ENCODE measurements at places on chromosomes 3 and 15.

- no peak for DNase-seq
Measured at GRCh38 chr15:26157081-26157480, 294.0 kb upstream of the ATP10A start.

DNA sequence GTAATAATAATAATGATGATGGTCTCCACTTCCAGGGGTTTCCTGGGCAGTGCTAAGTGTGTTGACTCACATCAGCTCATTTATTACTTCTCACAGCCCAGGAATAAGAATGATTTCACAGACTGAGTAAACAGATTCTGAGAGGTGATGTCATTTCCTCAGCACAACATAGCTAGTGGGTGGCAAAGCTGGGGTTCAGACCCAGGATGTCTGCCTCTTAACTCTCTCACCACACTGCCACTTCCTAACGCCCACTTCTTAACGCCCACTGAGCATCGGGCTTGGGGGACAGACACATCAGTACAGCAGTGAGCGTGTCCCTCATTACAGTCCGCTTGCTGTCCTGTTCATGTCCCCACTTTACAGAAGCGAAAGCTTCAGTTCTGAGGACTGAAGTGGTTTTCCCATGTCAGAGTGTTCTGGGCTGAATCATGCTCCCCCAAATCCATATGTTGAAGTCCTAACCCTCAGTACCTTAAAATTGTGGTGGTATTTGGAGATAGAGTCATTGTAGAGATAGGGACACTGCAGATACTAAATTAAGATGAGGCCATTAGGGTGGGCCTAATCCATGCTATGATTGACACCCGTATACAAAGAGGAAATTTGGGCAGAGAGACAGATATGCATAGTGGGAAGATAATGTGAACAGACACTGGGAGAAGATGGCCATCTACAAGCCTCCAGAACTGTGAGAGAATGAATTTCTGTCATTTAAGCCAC is 68.0 kb downstream of the ATP2B2 start:
- no peak for DNase-seq

GRCh38 chr15:44596511-44597010 is 59.6 kb downstream of the EIF3J start:
- no peak for DNase-seq

DNA sequence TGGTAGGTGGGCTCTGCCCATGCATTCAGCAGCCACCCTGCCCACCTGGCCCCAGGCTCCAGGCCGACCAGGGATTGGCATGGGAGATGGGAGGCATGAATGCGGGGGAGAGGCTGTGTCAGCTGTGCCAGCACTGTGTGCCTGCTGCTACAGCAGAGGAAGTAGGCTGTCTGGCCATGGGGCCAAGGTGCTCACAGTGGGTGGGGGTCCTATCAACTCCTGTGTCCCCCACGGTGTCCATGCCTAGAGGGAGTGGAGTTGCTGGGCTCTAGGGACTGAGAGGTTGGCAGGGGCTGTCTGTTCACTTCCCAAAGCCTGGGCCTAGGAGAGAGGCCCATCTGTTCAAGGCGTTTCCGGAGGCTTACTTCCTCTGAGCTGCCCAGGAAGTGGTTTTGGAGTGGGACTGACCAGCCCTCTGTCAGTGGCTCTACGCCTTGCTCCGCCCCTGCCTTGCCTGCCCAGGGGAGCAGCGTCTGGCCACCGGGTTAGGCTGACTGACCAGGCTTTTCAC is 5.8 kb downstream of the PRKCD start:
- DNase-seq = no peak

DNA sequence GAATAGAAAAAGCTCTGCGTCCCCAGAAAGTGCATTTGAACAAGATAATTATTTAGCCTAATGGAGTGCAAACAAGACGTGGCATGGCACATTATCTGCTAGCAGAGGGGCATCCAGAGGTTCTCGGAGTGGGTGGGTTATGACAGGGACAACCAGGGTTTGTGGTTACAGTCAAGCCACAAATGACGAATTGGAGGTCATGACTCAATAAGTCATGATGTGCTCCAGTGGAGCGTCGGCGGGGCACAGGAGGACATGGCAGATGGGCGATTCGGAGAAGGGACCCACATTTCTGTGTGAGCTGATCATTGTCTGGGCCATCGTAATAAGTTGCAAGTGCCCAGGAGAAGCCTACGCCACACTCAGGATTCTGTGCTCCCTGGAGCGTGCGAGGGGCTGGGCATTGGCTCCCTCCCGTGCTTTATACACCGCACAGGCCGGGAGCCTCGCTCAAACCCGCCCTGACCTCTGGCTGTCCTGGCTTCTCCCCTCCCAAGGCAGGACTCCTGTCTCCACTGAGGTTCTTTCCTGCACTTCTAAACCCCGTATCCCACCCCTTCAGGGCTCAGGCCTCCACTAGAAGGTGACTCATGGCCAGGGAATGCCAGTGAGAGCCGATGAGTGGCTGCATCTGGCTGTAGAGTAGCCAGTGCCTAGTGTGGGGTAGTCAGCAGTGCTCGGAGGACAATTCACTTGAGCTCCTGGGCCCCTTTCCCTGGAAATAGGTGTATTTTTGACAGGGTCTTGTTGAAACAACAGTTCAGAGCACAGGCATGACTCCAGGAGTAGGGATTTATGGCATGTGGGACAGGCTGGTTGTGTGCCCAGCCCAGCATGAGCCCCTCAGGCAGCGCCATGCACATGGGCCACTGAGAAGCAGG is 67.4 kb downstream of the GRIP2 start:
- DNase-seq = no peak

DNA sequence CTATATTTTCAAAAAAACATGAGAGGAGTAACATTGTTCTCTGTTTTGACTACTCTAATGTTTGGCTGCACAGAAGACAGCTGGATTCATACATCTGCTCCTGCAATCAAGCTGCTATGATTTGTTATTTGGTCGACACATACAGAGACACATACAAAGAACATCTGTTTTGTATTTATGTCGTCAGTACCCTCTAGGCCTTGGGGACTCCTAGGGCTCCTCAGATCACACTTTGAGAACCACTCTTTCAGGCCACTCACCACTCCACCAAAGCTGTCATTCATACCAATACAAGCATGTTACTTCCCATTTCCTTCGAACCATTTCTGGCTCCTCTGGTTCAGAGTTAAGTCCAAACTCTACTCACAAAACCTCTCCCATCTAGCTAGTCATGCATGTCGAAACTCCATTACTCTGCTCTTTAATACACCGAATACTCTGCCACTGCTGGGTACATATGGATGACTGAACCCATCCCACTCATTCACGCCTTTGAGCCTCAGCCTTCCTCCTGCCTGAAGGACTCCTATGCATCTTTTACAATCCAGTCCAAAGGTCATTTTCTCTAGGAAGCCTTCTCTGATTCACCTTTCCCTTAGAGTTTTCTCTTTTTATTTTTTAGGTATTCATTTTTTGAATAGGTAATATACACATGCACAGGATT is 102.9 kb upstream of the ARHGEF3 start:
- peak; percentile 27 for DNase-seq

DNA sequence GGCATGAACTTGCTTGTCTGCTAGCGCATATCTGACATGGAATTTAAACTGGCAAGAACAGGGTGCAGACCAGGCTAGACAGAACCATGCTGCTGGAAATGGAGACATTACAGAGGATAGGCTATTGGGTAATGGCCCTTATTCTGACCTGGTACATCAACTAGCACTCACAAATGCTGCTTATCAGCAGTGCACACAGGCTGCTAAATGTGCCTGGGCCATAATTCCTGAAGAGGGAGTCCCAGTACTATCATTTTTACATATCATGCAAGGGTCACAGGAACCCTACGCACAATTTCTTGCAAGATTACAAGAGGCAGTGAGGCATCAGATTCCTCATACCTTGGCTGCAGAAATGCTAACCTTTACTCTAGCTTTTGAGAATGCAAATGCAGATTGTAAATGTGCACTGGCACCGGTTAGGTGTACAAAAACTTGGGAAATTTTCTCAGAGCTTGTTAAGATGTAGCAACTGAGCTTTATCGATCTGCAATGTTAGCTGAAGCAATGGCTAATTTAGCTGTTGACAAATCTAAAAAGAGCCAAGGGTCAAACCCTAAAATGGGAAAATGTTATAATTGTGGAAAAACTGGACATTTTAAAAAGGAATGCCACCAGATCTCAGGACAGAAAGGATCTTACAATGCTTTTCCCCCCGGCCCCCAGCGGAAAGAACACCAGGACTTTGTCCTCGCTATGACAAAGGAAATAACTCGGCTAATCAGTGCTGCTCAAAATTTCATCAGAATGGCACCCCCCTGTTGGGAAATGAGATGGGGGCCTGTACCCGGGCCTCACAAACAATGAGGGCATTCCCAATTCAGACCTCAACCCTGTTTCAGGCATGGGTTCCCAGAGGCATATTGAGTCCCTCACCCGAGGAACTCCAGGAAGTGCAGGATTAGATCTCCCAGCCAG is 21.1 kb downstream of the CCRL2 start:
- DNase-seq = peak; percentile 80

- DNase-seq = no peak
Measured at GRCh38 chr3:173930251-173930650, 532.7 kb downstream of the NLGN1 start.

- DNase-seq = peak; percentile 75
Measured at GRCh38 chr3:75101329-75102147, 487.1 kb upstream of the CNTN3 start.

GRCh38 chr3:181326637-181327223 is 337.2 kb upstream of the DNAJC19 start:
- no peak for DNase-seq

DNA sequence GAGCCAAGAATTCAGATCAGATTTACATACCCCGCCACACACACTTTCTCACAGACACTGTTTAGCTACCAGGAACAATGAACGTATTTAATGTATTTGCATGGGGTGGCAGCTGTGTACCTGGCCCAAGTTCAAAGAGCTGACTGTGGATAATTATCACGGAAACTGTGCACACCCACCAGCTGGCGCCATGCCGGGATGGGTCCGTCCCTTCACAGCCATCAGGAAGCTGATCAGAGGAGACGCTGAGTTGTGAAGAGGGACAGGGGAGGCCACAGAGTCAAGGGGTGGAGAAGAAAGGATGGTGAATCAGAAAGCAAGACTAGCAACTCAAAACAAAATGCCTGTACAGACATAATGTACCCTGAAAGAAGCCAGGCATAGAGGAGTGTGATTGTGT is 13.1 kb upstream of the PLA2G4D start:
- DNase-seq = peak; percentile 48

GRCh38 chr3:124299831-124300230 is 307.9 kb upstream of the ROPN1 start:
- no peak for DNase-seq

DNA sequence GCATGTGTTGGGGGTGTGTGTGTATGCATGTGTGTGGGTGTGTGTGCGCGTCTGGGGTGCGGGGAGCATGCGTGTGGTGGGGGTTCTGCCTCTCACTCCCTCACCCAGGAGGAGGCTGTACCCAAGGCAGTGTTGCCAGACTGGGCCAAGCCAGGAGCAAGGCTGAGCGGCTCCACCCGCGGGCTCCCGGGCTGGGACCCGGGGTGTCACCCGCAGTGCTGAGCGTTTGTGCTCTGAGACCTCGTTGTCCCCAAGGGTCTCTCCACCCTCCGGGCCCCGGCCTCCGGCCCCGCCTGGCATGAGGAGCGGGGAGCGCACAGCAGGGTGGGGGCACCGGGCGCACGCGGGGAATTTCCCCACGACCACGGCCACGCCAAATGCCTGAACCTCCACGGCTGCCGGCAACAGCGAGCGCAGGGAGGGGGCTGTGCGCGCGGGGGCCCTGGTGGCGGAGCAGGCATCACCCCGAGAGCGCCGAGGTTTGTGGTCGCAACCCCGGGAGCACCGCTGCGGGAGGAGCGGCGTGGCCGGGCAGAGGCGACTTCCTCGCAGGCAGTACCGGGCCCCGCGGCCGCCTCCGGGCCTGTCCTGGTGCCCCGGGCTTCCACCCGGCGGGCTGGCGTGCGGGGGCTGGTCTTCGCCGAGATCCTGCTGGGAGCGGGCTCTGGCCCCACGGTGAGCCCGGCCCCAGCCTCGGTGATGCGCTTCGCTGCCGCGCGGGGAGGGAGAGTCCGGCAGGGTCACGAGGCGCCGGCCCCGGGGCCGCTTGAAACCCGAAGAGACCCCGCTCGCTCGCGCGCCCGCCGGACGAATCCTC is 7.4 kb upstream of the OCA2 start:
- peak; percentile 33 for DNase-seq

GRCh38 chr15:88647351-88648105 is 8.7 kb downstream of the ISG20 start:
- DNase-seq = no peak

- DNase-seq = no peak
Measured at GRCh38 chr3:30187366-30187765, 419.0 kb upstream of the TGFBR2 start.

- DNase-seq = no peak
Measured at GRCh38 chr3:10911350-10912002, 81.1 kb upstream of the SLC6A1 start.

DNA sequence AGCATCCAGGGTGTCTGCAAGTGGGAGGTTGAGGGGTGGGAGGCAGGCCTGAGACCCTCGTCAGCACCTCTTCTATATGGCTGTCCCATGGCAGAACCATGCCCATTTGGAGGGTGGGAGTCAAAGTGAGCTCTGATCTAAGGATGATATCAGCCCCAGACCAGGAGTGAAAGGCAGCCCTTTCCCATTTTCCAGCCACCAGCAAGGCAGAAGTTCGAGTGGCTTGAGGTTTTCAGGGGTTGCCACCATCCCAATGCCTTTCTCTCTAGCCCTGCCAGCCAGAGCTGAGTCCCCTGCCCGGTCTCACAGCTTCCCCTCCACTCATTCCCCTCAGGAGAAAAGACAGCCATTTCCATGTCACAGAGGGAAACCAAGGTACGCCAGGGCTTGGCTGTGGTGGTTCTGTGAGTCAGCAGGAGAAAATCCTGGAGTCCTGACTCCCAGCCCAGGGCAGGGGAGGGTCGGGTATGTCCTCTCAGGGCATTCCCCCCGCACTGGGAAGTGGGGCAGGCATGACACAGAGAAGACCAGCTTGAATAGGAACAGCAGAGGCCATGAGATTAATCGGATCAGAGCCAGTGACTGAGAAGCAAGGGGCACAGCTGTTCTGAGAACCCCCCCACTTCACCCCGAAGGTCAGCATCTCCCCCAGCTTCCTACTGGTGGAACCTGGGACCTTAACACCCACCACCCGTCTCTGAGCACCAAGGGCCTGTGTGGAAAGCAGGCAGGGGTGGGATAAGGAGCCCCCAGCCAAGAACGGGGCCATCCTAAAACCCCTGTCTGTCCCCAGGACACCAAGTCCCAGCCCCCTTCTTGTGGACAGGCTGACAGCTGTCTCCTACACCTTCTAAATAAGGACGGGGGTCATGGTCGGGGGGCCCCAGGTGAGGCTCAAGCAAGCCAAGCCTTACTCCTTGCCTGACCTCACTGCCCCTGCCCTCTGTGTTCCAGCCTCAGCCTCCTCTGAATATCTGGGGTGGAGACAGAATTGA is 965 bp upstream of the SLC38A3 start:
- DNase-seq = no peak
